ENCODE measurements at places on chromosomes 3 and 15.

GRCh38 chr15:56244038-56244810 is 545 bp upstream of the RFX7 start:
- no peak for DNase-seq

- no peak for DNase-seq
Observed at GRCh38 chr15:91104111-91104510, 4.1 kb downstream of the SV2B start.

GRCh38 chr3:71549951-71550350 is 33.6 kb downstream of the FOXP1 start:
- DNase-seq, result no peak

- DNase-seq, result no peak
Observed at GRCh38 chr15:77514641-77515402, 94.1 kb downstream of the HMG20A start.

GRCh38 chr3:4855676-4856075 is 123.6 kb upstream of the BHLHE40 start:
- no peak for DNase-seq

GRCh38 chr15:83063551-83063950 is 3.5 kb downstream of the BTBD1 start:
- no peak for DNase-seq

DNA sequence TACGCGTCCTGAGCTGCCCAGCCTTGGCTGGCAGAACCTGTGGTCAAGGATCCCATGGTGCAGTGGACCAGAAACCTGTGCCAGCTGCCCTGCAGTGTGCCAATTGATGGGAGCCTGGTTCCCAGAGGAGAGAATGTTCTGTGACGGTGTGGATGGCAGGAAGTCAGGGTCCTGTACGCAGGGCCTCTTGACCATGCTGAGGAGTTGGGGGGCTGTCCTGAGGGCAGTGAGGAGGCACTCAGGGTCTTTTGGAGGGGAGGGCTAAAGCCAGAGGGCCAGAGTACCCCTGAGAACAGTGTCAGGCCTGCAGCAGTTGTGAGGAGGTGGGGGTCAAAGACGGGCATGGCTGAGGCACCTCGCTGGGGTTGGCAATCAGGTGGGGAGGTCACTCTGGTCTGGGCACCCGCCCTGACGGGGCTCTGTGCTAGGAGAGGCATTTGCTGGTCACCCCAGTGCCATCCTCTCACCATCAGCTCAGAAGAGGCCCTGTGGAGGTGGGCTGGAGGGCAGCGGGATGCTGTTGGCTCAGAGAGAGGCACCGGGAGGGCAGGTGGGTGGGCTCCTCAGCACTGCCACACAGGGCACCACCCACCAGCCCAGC is 61.0 kb downstream of the SCN5A start:
- DNase-seq, result no peak

DNA sequence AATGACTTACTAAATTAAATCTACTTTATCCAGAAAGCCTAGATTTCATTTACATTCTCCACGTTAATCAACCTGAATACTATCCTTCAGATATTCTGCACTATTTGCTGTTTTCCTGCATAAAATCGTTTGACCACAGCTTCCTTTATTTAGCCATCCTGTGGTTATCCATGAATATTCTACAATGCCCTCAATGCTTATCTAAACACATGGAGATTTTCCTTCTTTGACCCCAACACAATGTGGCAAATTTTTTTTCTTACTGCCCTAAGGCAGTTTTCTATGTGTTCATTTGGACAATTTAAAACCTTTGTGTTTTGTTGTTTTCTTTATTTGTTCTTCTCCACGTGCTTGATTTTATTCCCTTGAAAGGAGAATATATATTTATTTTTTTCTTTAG is 495.5 kb upstream of the ROBO1 start:
- DNase-seq, result no peak

DNA sequence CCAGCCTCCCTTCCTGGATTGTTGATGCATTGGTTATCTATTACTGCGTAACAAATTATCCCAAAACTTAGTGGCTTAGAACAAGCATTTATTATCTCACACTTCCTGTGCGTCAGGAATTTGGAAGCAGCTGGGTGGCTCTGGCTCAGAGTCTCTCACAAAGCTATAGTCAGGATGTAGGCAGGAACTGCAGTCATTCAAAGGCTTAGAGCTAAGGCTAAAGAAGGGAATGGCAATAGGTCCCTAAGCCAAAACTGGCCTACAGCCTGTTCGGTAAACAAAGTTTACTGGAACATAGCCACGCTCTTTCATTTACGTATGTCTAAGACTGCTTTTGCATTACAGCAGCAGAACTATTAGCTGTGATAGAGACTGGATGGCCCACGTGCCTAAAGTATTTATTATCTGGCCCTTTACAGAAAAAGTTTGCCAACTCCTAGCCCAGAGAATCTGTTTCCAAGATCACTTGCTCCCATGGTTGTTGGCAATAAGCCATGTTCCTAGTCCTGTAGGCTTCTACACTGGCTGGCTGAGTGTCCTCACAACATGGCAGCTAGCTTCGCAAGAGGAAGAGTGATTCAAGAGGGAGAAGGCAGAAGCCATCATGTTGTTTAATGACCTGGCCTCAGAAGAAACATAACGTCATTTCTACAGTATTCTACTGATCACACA is 132.4 kb downstream of the SNRK start:
- no peak for DNase-seq

DNA sequence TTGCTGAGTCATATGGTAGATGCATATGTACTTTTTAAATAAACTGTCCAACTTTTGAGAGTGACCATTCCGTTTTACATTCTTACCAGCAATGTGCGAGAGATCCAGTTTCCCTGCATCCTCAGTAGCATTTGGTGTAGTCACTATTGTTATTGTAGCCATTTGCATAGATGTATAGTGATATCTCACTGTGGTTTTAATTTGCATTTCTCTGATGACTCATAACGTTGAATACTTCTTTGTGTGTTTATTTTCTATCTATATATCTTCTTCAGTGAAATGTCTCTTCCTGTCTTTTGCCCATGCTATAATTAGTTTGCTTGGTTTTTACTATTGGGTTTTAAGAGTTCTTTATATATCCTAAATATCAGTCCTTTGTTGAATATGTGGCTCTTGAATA is 255.7 kb upstream of the GRM7 start:
- no peak for DNase-seq

DNA sequence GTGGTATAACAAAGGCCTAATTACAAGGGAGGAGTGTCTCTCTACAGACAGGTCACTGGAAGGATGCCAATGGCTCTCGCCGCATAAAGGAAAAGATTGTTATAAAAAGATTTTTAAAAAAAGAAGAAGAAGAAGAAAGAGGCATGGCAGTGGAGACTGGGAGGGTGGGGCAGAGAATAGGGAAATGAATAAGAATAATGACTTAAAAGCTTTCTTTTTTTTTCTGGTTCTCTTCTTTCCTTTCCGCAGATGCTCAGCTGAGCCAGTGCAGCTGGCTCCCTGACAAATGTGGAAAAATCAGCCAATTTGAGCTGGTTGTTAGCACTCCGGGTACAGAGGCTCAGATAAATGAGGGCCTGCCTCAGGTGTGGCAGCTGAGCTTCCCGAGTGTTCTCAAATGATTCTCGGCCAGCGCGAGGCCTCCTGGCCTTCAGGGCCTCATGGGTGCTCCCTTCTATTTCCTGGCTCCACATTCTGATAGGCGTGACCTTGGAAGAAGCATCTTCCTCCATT is 234.1 kb downstream of the RORA start:
- DNase-seq, result no peak

DNA sequence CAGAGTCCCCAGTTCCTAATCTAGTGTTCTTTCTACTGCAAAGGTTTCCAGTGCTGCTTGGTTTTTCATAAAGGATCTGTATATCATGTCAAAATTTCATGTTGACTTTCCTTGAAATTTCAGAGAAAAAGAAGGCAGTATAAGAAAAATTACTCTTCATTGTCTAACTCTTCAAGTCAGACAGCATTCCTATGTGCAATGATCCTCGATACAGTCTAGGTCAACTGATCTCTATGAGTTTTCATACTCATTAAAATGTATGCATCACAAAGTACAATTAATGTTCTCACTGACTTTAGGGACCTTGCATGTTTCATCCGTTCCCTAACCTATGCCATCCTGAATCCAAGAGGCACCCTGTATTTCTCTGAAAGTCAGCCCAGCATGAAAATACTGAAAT is 317.3 kb downstream of the ZBTB20 start:
- no peak for DNase-seq

DNA sequence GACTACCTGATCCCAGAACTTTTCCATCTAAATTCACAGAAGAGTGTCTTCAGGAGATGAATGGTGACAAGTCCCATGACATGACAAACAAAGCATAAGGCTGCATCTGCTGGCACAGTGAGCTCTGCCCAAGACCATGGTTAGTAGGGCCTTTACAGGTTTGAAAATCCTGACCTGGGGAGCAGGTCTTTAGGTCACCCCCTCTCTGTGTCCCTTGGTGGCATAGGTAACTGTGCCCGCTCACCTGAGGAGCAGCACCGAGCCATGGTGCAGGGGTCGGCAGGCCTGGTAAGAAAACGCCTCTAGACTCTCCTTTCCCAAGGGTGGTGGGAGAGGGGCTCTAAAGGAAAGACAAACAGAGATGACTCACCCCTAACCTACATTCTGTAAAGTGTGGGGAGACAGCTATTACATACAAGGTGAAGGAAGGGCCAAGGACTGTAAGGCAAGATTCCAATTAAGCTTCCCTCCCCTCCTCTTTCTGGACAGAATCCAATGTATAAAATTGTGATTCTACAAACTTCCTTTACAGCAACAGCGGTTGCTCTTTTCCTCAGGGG is 74.0 kb downstream of the SATB1 start:
- DNase-seq, result no peak

GRCh38 chr15:40857601-40858341 is 13.9 kb downstream of the SPINT1 start:
- DNase-seq, result peak; percentile 60

- no peak for DNase-seq
Observed at GRCh38 chr15:51658664-51659063, 22.6 kb upstream of the SCG3 start.

GRCh38 chr15:67156426-67156825 is 91.0 kb downstream of the SMAD3 start:
- no peak for DNase-seq

DNA sequence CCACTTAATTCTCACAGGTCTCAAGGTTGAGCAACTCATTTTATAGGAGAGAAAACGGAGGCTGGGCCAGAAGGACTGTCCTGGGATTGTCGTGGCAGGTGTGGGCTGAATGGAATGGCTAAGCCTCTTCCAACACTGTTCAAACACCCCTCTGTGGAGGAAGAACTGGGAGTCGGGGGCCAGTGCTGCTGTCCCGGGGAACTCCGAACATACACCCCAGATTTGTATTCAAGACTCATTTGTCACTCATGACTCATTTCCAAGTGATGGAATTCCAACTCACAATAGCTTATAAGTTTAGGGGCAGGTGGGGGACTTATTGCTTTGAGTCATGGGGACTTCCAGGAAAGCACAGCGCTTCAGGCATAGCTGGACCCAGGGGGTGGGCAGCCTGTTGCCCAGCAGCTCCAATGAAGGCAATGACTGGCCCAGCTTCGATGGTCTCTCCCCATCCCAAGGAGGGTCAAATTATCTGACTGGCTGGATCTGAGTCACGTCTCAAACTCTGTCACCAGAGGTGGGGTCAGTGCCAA is 72.5 kb downstream of the TM2D3 start:
- no peak for DNase-seq

- no peak for DNase-seq
Observed at GRCh38 chr15:54960266-54960665, 236.5 kb downstream of the RSL24D1 start.

DNA sequence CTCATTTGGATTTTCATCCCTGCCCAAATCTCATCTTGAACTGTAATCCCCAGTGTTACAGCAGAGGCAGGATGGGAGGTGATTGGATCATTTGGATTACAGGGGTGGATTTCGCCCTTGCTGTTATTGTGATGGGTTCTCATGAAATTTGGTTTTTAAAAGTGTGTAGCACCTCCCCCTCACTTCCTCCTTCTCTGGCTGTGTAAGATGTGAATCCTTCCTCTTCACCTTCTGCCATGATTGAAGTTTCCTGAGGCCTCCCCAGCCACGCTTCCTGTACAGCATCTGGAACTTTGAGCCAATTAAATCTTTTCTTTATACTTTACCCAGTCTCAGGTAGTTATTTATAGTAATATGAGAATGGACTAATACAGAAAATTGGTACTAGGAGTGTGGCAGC is 316.8 kb downstream of the PLCL2 start:
- DNase-seq, result no peak

DNA sequence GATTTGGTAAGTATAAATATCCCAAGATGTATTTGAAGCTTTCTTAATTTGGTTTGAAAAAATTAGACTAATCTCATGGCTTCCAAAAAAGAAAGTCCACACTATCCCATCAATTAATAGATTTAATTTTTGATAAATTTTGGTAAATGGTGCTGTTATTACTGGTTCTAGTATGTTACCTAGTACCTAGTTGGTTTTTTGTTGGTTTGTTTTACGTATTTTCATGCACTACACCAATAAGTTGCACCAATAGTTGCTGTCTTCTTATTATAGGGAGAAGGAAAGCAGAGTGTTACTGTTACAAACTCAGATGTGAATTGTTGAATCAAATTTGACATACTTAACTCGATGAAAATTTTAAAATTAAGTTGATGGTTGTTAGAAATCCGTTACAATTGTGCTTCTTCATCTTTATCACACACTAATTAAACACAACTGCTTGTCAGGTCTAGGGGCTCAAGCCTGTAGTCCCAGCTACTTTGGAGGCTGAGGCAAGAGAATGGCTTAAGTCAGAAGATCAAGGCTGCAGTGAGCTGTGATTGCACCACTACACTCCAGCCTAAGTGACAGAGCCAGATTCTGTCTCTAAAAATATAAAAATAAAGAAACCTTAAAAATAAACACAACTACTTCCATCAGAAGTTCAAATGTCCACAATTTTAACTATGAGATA is 23.1 kb upstream of the MBNL1 start:
- DNase-seq, result no peak

DNA sequence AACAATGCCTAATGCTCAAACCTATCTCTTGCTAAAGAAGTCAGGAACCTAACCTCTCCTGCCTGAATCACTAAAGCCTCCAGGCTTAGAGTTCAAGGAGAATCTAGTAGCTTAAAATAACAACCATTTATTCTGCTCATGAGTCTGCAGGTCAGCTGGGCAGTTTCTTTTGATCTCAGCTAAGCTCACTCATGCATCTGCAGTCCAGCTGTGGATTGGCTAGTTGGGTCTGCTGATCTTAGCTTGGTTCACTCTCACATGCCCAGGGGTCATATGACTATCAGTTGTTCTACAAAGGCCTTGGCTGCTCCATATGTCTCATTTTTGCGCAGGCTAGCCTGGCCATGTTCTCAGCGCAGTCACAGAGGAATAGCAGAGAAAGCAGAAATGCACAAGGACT is 109.2 kb upstream of the STT3B start:
- no peak for DNase-seq

GRCh38 chr3:134827213-134827612 is 32.2 kb downstream of the EPHB1 start:
- DNase-seq, result no peak
